ENCODE measurements at places on chromosomes 6 and 20.
A peak's percentile ranks its signal among the peaks of the same experiment; 100 is the strongest.

- DNase-seq: no peak
Observed at GRCh38 chr6:145830612-145831011, 16.0 kb upstream of the FBXO30 start.

GRCh38 chr6:24911796-24912382 is 23.9 kb downstream of the RIPOR2 start:
- no peak for DNase-seq

- no peak for DNase-seq
Observed at GRCh38 chr6:117075218-117075617, 190.1 kb upstream of the VGLL2 start.

- DNase-seq: no peak
Observed at GRCh38 chr20:63950701-63951397, 5.4 kb downstream of the UCKL1 start.

DNA sequence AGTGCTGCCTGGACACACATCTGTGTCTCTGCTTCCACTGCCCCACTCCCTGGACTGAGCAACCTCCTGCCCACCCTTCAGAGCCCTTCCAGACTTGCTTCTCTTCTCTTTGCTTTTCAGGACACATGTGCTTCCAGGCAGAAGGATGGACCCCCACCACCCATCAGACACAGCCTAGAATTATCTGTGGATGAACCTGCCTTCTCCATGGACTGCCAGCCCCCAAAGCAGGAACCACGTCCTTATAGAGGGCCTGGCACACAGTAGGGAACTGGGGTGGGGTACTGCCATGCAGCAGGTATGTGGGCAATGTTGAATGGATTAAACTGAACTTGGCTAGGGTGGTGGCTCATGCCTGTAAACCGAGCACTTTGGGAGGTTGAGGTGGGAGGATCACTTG is 3.6 kb downstream of the KIAA1755 start:
- DNase-seq: no peak

- peak; percentile 51 for DNase-seq
Observed at GRCh38 chr6:5684320-5685053, 322.2 kb downstream of the NRN1 start.

DNA sequence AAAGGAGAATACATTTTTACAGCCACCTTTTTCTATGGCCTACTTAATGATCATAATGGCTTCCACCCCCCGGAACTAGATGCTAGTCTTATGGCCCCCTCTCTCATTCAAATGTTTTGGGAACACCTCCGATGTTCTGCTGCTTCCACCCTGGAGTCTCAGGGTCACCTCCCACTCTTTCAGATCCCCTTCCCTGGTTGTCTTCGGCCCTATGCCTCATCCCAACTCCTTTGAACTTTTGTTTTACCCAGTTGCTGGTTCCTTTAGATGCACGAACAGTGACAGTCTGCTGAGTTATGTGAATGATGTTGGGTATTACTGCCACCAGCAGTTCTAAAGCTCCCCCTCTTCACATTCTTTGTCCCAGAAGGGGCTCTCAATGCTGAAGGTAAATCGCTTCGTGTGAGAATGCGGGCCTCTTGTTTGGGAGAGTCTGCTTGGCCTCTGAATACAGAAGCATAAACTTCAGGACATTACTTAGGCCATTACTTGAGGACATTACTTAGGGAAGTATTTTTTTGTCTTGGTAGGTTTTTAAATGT is 309.1 kb downstream of the SOX4 start:
- DNase-seq: no peak

GRCh38 chr6:160990847-160991405 is 643 bp upstream of the MAP3K4 start:
- peak; percentile 2 for DNase-seq

DNA sequence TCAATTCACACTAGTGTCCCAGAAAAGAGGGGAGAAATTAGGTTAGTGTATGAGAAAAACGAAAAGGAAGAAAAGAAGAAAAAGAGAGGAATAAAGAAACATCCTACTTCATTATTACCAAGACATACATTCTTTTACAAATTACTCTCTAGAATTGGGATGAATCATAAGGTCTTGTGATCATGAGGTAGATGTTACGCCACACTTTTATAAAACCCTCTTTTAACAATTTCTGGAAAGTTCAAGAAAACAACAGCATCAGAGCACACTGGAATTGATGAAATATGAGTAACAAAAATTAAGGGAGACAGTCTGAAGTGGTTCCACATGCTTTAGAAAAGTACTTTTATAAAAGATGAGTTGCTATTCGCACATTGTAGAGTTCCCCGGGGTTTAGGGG is 32.6 kb upstream of the NRSN1 start:
- DNase-seq: peak; percentile 39

DNA sequence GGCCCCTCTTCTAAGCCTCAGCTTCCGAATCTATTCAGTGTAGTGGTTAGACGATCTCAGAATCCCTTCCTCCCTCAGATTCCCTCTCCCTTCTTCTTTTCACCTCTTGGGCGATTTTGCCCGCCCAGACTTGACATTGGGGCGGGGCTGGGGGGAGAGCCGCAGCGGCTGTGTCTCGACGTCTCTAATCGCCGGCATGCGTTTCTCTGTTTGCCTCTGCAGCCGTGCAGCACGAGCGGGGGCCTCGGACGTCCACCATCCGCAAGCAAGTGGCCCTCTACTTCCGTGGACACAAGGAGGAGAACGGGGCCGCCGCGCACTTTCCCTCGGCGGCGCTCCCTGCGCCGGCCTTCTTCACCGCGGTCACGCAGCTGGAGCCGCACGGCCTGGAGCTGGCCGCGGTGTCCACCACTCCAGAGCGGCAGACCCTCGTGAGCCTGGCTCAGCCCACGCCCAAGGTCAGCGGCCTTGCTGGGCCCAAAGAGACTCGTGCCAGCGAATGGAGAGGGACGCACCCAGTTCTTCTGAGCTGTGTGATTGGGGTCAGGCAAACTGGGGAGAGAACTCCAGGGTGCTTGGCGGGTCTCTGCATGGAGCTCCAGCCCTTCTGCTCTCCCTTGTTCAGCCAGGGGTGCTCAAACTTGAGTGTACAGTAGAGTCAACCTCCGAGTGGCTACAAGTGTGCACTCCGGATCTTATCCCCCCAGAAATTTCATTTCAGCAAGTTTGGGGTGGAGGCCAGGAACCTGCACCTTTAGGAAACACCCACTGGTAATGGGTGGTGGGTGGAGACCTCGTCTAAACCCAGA is 10.7 kb downstream of the NR2E1 start:
- DNase-seq: no peak

DNA sequence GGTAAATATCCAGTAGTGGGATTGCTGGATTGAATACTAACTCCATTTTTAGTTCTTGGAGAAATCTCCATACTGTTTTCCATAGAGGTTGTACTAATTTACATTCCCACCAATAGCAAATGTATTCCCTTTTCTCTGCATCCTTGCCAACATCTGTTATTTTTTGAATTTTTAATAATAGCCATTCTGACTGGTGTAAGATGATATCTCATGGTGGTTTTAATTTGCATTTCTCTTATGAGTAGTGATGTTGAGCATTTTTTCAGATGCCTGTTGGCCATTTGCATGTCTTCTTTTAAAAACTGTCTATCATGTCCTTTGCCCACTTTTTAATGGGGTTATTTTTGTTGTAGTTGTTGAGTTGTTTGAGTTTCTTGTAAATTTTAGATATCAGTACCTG is 253.2 kb downstream of the HAO1 start:
- DNase-seq: no peak

DNA sequence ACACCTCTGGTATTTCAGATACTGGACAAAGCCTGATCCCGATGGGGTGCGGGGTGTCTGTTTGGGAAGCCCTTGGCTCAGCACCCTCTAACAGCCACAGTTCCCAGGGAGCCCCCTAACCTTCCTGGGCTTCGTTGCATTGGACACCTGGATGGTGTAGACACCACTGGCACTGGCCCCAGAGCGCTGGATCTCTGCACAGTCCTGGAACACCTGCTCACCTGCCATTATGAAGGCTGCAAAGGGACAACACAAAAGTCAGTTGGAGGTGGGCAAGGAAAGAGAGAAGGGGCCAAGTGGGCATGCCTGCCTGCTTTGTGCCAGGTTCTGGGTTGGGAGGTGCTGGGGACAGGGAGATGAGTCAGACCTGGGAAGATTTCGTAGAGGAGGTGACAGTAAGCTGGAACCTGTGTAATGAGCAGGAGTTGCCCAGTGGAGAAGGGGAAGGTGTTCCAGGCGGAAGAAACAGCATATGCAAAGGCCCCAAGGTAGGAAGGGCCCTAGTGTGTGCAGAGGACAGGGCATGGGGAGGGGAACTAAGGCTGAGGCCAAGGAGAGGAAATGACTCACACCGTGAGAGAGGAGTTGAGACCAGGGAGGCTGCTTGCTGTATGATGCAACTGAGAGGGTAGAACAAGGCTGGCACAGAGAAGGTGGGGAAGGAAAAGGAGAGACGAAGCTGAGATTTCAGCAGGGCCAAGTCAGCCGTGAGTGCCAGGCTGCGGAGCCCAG is 34.9 kb downstream of the ANGPT4 start:
- peak; percentile 25 for DNase-seq

DNA sequence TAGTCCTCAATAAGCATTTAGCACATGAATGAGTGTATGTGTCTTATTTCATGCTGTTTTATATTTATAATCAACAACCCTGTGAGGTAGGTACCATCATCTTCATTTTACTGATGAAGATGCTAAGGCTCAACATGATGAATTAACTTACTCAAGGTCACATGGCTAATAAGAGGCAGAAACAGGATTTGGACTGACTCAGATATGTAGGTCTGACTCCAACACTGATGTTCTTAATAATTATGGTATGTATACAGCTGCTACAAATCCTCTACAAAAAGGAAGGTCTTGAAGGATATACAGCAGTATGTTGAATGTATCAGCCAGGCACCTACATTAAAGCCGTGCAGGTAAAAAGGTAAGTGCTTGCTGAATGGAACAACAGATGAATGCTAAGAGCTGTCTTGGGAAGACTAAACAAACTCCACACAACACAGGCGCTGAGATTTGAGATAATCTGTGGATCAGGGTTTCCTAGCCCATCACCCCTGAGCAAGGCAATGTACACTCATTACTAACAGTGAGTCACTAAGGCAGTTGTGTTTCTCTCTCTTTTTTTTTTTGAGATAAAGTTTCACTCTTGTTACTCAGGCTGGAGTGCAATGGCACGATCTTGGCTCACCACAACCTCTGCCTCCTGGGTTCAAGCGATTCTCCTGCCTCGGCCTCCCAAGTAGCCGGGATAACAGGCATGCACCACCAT is 31.9 kb downstream of the TTI1 start:
- peak; percentile 37 for DNase-seq

GRCh38 chr6:31068669-31069340 is 43.6 kb downstream of the C6orf15 start:
- peak; percentile 75 for DNase-seq

- no peak for DNase-seq
Observed at GRCh38 chr6:51619042-51619799, 468.2 kb downstream of the PKHD1 start.

DNA sequence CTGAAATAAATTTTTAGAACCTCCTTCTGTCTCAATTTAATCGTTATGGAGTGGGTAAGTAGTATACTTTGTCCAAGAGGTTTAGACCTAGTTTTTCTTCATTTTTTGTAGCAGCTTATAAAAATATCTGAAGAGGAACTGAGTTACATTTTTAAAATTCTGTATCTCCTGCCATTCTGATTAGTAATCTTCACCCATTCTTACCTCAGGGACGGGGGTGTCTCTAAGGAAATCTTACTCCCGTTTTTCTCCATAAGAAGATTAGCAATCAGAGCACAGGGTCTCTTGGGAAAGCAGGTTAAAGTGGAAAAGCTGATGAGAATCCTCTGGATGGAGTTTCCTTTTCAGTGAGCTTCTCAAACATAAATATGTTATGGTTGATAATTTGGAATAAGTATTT is 259.3 kb upstream of the FAM83B start:
- no peak for DNase-seq

DNA sequence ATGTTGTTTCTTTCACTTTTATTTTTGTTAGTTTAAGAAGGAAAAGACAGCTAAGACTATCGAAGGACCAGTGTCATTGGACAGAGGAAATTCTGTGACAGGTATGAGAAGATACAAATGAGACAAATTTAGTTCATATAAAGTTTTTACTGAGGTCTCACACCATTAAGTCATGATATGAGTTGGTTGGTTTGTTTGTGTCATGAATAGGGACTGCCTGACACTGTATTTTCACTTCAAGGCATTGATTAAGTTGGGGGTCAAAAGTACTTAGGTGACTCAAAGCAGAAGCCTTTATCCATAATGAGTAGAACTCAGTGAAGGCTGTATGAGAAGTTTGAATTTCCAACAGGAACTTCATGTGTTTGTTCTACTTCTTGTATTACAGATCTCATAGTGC is 21.3 kb upstream of the HIVEP2 start:
- no peak for DNase-seq

GRCh38 chr6:168603234-168603633 is 162.2 kb downstream of the SMOC2 start:
- DNase-seq: no peak

GRCh38 chr6:118985123-118985830 is 50.3 kb upstream of the MCM9 start:
- no peak for DNase-seq

- no peak for DNase-seq
Observed at GRCh38 chr6:155611742-155612141, 156.1 kb upstream of the NOX3 start.

DNA sequence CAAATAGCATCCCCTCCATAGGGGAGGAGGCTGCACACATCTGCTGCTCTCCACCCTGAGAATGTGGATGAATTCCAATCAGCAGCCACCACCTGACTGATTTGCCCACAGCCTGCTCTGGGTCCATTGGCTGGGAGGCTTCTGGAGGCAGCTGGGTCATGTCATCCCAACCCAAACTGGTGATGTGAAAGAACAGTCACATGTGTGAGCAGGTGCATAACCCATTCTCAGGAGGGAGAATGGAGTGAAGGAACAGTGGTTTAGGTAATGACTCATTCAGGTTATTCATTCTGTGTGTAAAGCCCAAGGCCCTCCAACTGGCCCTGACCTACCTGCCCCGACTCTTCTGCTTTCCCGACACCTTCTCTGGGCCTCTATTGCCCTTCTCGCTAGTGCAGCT is 90.9 kb upstream of the GCM1 start:
- DNase-seq: no peak

GRCh38 chr6:36071281-36071680 is 43.7 kb downstream of the MAPK14 start:
- no peak for DNase-seq

DNA sequence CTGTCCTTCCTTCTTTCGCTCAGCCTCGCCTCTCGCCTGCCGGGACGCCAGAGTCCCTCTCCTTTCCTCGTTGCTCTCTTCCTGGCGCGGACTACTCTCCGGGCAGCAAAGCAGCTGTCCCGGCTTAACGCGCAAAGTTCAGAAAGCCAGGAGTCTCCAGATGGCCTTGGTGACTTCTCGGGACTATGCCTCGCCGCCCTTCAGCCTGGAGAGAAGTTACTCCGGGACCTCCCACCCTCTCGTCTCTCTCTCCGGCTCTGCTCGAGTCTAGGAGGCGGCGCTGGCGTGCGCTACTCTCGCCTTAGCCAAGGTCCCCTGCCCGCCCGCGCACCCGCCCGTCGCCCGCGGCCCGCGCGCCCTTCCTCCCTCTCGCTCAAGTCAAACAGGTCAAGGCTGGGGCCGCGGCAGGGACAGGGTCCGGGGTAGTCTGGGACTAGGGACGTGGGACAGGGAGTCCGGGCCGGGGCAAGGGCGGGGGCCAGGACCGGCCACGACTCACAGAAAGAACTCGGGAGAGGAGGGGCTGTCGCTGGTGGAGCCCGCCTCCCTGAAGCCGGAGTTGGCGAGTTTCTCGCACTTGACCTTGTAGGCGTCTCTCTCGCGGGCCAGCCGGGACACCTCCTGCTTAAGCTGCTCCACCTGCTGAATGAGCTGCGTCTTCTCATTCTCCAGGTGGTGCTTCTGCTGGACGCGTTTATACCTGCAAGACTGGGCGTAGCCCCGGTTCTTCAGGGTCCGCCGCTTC is 1.5 kb downstream of the MAFB start:
- no peak for DNase-seq
